C1 segment of cervical spinal cord (tissue), 14 donors: ENCODE measurements at places on chromosomes 2 and 18.
A peak's percentile ranks its signal among the peaks of the same experiment; 100 is the strongest.

DNA sequence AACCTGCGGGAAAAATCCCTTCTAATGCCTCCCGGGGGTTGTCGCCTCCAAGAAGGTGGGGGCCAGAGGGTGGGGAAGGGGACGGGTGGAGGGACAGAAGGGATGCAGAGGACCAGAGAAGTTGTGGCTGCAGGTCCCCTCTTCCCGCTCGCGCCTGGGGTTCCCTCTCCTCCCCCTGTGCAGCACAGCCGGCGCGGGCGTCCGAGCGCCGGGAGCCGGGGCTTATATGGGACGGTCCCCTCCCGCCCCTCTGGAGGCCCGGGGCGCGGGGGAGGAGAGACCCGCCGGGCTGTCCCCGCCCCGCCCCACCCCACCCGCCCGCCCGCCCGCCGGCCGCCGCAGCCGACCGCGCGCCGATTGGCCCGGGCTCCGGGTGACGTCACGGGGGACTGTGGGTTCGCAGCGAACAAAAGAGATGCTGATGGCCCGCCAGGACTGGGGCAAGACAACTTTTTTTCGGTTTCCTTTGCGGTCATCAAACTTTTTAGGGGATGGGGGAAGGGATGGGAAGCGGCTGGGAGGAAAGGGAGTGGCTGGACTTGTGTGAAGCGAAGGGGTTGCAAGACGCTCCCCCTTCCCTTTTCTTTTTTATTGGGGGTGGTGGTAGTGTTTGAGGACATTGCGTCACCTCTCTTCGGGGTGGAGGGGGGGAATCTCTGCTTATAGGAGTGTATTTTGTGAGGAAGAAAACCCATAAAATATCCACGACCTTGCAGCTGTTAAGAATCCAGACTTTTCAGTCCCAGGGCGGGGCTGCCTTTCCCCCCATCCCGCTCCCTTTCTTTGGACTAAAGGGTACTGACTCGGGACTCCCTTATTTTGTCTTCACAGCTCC is at the start of gene FN1:
Gene FN1 (minus strand): TSS at position 199 of the 835 bp plus-strand sequence. CDS start 266 bp downstream, outside the sequence.
- no peak for DNase-seq

DNA sequence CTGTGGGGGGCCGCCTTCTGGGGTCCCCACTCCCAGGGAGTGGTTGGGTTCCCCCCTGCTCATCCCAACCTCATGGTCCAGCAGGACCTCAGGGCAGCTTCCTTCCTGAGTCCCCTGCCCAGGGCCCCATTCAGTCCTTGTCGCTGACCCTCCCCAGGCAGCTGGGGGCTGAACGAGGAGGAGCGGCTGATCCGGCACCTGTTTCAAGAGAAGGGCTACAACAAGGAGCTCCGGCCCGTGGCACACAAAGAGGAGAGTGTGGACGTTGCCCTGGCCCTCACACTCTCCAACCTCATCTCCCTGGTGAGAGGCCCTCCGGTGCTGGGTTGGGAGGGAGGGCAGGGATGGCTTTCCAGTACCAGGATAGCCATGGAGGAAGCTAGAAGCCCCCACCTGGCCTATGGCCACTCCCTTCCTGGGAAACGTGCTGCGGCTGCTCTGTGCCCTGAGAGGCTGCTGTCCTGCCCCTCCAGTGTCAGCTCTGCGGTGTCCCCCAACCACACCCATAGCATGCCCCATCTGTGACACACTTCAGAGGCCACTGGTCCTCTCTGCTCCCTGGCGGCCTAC is 497 bp downstream of the CHRND start:
- DNase-seq, result no peak

GRCh38 chr18:13217971-13218367 is 591 bp upstream of the LDLRAD4 start:
- DNase-seq, result no peak

- no peak for DNase-seq
These were observed 254.3 kb upstream of the TNP1 start for GRCh38 chr2:217114117-217114516.

DNA sequence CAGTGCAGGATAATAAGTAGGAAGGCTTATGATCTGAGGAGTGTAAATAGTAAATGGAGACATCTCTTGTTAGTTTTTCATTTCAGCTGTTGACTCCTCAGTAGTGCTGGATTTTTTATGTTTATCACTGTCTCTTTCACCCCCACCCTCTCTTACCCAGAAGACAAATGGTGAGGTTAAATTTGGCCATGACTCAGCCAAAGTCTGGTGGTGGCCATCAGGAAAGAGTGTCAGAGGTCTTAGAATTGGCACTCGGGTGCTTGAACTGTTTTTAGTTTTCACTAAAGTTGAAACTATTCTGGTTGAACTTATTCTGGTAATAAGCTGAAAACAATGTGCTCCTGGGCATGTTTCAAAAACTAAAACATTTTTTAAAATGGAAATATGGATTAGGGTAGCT is 123.3 kb downstream of the FHOD3 start:
- DNase-seq, result no peak

GRCh38 chr2:216420367-216421101 is 8.2 kb downstream of the SMARCAL1 start:
- DNase-seq, result no peak

- no peak for DNase-seq
These were observed at the start of gene TUBA3D for GRCh38 chr2:131475831-131476230. TUBA3D (plus strand) TSS chr2:131476119; CDS start chr2:131476200, 81 bp downstream.

- no peak for DNase-seq
These were observed 22.4 kb downstream of the NPAS2 start for GRCh38 chr2:100842241-100842922.

DNA sequence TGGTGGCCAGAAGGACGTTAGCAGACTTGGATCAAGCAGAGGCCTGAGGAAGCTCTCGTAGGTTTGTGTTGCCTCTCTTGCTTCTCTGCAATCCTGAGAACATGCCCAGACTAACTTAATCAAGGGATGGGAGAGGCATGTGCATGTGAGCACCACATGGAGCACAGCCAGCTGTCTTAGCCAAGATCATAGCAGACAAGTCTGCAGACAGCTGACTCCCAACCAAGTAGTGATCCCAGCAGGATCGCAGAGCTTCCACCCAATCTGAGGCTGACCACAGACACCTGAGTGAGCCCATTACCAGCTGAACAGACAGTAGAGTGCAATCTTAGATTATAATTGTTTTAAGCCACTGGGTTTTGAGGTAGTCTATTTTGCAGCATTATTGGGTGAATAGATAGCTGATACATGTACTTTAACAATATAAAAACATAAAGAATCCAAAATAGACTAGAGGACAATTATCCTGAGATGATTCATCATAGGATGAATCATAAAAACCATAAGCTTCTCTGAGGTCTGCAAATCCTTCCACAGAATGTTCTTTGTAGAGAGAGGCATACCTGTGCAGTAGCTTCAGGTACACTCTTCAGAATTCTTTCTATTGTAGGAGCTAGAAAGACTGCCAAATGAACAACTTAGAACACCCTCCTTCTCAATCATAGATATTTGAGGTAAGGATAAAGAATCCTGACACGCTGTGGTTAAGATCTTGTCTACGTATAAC is 25.2 kb upstream of the FAM110C start:
- no peak for DNase-seq

- DNase-seq, result no peak
These were observed 395.0 kb downstream of the ZNF516 start for GRCh38 chr18:76099931-76100457.

DNA sequence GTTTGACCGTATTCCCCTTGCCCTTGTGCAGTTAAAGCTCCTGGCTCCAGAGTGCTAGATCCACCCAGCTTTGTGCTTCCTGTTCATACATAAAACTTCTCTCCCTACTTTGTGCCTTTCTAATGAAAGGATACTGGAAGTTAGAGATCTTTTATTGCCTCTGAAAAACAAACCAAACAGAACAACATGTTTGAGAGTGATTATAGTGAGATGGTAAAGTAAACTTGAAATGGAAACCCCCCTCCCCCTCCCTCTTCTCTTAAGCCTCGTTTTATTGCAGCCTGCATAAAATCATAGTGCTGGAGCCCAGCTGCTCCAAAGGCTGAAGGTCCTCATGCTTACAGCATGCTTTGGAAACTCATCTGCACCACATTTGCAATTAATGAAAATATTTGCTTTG is 125.1 kb downstream of the TANC1 start:
- DNase-seq, result no peak

DNA sequence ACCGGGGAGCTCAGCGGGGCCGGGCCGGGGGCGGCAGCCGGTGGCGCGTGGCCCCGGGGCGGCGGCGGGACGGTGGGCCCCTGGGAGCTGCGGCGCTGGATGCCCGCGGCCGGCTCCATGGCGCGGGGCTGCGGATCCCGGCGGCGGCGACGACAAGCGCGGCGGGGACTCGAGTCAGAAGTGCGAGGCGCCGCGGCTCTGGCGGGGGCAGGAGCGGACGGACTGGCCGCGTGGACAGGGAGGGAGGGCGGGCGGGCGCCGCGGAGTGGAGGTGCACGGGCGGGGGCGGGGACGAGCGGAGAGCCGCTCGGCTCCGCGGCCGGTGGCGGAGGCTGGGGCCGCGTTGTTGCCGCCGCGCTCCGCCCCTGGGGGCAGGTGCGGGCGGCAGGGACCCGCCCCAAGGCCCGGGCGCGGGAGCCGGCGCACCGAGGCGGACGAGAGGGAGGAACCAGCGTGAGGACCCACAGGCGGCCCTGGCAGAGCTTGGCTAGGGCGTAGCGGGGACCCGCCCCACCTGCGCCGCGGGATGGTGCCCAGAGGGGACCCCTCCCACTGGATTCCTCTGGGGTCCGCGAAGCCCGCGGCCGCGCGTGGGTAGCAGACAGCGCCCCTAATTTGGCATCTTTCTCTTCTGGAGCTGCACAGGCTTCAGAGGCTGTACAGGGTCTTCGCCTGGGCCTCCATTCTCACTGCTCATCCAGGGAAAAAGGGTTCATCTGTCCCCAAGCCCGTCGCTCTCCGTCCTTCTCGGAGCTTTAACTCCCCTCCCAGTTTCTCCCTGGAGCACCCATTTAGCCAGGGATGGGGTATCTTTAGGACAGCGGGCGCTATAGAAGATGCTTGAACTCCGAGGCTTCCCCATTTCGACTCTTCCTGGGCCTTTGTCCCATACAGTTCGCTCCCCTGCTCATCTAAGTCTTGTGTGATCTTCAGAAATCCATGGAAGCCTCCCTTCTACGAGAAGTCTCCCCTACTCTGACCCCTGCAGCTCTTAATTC is at the start of gene TMEM163:
Gene TMEM163 (minus strand): TSS at position 184 of the 998 bp plus-strand sequence.
- no peak for DNase-seq

GRCh38 chr2:199405241-199405640 is 52.5 kb downstream of the SATB2 start:
- DNase-seq, result no peak

- DNase-seq, result no peak
These were observed 6.2 kb upstream of the ZNF236 start for GRCh38 chr18:76816127-76816526.

GRCh38 chr18:3985020-3985419 is 470.1 kb downstream of the DLGAP1 start:
- DNase-seq, result no peak

DNA sequence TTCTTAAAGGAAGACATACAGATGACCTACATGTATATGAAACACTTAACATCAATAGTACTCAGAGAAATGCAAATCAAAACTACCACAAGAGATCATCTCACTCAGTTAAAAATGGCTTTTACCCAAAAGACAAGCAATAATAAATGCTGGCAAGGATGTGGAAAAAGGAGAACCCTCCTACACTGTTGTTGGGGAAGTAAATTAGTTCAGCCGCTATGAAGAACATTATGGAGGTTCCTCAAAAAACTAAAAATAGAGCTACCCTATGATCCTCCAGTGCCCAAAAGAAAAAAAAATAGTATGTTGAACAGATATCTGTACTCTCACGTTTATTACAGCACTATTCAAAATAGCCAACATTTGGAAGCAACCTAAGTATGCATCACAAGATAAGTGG is 1579.4 kb upstream of the TMEFF2 start:
- no peak for DNase-seq

DNA sequence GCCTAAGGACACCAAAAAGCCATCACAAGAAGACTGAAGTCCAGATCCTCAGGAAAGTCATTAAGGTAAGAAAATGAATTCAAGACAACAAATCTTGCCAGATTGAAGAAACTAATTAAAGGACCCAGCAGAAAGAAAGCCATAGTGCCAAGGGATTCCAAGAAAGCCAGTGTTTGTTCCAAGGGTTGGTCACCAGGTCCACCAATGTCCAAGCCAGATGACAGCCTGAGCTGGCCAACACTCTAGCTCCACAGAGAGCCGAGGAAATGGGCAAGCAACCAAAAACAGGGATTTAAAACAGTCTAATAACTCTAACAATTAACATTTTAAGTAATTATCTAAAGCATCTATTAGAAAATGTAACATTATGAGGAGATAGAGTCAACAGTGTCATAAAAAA is 49.2 kb downstream of the DNER start:
- peak; percentile 18 for DNase-seq

DNA sequence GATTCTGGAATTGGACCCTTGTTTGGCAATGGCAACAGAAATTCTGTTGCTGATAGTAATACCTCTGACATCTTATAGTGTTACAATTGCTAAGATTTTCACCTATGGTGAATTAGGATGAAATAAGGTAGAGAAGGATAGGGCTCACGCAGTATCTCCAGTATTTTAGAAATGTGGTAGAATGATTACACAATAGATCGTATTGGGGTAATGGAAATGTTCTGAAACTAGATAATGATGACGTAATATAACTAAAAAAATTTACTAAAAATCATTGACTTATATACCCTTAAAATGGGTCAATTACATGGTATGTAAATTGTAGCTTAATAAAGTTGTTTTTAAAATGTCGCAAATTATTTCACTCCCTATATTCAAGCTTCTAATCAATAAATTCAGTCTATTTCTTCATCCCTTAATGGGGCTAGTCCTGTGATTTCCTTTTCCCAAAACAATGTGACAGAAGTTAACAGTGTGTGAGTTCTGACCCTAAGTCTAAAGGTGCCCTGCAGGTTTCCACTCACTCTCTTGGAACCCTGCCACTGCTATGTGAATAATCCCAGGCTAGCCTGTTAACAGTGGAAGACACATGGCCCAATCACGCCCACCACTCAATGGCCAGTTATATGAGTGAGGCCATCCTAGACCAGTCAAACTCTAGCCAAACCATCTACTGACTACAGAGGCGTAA is 31.2 kb downstream of the USP37 start:
- DNase-seq, result no peak

DNA sequence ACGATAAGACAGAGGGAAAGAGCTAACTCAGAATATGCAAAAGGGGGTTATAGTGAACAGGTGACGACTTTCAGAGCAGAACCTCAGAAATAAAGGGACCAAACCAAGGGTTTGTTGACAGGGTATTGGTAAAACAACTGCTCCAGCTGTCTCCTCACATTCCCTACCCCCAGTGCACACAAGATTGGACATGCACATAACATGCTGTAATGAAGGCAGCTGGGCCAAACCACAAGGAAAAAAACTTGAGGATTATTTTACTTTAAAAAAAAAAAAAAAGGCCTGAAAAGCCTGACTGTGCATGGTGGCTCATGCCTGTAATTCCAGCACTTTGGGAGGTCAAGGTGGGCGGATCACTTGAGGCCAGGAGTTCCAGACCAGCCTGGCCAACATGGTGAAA is 3.5 kb downstream of the RBM43 start:
- DNase-seq, result no peak

- DNase-seq, result no peak
These were observed 367.5 kb upstream of the RAB12 start for GRCh38 chr18:8241731-8242130.

GRCh38 chr2:240501531-240501991 is 56.2 kb downstream of the ANKMY1 start:
- DNase-seq, result no peak

- no peak for DNase-seq
These were observed 100.5 kb upstream of the MGAT5 start for GRCh38 chr2:134153294-134153880.

- DNase-seq, result no peak
These were observed 104.4 kb downstream of the NOL4 start for GRCh38 chr18:34120294-34120693.

GRCh38 chr2:235419996-235420395 is 73.8 kb upstream of the AGAP1 start:
- no peak for DNase-seq
